ENCODE measurements at places on chromosomes 12 and 14.

- no peak for DNase-seq
These were observed 297.6 kb downstream of the TMEM132D start for GRCh38 chr12:129606239-129606638.

GRCh38 chr14:58466459-58466858, 38.9 kb downstream of the KIAA0586 start:
- no peak for DNase-seq

DNA sequence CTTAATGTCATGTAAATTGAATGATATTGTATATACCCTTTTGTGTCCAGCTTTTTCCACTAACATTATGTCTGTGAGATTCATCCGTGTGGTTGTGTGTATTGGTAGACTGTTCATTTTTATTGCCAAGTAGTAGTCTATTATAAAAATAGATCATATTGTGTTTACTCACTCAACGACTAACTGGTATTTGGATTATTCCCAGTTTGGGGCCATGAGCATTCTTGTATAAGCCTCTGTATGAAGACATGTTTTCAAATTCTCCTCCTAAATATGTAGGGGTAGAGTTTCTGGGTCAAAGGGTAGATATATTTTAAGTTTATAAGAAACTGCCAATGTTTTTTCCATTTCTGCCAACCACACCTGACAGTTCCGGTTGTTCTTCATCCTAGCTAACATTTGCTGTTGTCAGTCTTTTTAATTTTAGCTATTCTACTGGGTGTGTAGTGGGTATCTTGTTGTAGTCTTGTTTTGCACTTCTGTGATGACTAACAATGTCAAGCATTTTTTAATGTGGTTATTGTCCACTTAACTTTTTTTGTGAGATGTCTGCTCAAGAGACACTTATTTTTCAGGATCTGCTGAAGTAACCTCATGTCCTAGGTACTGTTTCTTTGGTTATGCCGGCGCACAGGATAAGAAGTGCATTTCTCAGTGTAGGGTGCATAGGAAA, 93.2 kb downstream of the DACT1 start:
- DNase-seq: peak; percentile 57

- no peak for DNase-seq
These were observed 579 bp upstream of the RNASE1 start for GRCh38 chr14:20803223-20803622.

DNA sequence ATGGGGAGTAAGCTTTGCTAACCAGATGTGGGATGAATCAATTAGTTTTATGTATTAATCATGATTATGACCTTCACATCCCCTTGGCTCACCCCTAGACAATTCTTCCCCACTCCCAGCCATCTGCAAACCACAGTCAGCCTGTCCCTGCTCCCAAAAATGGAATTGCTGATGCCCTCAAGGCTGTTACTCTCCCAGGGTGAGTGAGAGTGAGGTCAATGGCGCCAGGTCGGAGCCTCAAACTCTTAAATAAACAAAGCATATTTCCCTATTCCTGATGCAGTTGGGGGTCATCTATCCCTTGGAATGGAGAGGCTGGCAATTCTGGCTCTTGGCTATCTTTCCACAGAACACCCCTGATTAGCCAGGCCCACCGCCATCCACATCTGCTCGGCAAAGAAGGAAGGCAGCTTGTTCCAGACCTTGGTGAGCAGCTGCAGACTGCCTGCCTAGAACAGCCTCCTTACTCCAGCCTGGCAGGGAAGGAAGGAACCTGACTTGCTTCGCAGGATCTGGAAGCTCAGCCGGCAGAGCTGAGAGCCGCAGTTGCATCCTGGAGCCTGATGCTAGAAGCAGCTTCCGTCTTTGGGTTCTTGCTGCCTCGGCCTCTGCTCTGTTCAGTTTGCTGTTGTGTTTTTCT, 57.0 kb downstream of the SMUG1 start:
- no peak for DNase-seq

DNA sequence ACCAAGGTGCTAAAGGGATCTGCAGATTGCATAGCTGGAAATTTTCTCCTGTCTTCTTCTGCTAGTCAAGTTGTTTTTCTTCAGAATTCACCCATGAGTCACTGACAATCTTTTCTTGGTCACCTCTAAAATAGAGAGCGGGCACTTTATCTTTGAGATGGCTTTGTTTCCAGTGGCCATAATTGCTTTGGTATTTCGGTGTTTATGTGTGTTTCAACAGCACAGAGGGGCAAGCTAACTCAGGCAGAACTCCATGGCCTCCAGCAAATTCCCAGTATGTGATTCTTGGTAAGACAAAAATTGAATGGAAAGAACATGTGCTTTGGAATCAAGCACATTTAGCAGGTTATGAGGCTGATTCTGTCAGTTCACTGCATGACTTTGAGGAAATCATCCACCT, 656.8 kb downstream of the VRK1 start:
- DNase-seq: no peak

GRCh38 chr12:47772094-47772660, 861 bp upstream of the SLC48A1 start:
- DNase-seq: no peak

DNA sequence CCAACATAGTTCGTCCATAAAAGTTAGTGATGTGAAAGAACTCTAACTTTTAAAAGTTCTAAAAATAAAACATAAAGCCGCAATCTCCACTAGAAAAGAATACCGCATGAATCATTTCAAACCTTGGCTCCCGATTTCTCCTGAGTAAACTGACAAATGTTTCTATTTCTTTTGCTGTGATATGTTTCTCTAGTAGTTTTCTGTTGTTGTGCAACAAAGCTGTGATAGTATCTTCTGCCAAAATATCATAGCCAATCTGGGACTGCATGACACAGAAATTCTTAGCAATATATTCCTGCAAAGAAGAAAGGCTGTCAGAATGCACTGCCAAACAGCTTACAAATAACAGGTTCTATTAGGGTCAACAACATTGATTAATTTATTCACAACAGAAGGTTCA, 174.0 kb downstream of the ITPR2 start:
- DNase-seq: peak; percentile 85

GRCh38 chr12:9763025-9763424, 2.3 kb upstream of the CD69 start:
- DNase-seq: no peak

DNA sequence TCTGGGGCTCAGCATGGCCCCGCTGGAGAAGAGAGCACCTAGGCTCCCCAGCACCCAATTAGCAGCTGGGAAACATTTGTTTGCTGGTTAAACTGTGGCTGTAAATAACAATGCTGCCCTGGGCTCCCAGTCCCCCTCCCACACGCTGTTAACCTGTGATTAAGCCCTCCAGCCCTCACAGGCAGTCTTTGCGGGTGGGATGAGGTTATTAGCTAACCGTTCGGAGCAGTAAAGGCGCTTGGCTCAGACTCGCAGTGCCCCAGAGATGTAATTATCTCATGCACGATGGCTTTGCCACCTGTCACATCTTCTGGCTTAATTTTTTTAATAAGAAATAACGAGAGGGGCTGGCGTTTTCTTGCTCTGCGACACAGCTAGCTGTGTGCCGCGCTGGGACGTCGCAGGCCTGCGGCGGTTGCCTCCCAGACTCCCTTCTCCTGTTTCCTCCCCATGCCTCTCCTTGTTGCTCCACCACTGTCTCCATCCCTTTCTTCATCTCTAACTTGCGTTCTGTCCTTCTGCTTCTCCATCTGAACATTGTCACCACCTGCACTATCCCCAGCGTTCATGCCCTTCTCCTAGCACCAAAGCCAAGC, 239.2 kb upstream of the FKBP4 start:
- no peak for DNase-seq

GRCh38 chr14:79473651-79474050, 737.7 kb downstream of the DIO2 start:
- DNase-seq: no peak

DNA sequence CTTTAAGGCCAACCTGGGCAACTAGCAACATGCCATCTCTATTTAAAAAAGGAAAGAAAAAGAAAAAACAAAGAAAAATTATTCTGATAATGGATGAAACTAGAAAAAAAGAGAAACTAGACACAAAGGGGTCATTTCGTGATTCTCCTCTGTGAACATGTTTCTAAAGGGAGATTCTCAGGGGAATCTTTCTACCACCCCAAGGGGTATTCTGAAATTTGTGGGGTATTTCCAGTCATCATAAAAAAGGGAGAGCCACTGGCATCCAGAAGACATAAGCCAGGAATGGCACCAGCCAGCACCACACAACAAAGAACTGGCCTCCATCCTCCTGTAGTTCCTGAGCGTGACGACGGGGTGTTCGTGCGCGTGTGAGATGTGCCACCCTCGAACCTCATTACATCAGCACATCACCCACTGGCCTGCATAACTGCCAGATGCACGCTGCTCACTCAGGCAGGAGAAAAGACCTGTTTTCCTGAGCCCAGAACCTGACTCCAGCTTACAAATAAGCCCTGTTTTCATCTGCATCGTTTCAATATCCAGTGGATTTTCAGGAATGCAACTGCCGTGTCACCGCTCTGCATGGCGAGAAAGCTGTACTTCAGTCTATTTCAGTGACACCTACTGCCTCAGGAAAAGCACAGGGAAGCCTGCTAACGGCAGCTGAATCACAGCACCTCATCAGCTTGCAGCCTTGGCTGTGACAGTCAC, 23.9 kb downstream of the STX2 start:
- DNase-seq: no peak

GRCh38 chr14:96212140-96212539, 7.5 kb downstream of the BDKRB2 start:
- DNase-seq: peak; percentile 14

- no peak for DNase-seq
These were observed 67.2 kb downstream of the TTC9 start for GRCh38 chr14:70708717-70709570.

GRCh38 chr12:40971911-40972310, 216.2 kb upstream of the PDZRN4 start:
- DNase-seq: no peak

DNA sequence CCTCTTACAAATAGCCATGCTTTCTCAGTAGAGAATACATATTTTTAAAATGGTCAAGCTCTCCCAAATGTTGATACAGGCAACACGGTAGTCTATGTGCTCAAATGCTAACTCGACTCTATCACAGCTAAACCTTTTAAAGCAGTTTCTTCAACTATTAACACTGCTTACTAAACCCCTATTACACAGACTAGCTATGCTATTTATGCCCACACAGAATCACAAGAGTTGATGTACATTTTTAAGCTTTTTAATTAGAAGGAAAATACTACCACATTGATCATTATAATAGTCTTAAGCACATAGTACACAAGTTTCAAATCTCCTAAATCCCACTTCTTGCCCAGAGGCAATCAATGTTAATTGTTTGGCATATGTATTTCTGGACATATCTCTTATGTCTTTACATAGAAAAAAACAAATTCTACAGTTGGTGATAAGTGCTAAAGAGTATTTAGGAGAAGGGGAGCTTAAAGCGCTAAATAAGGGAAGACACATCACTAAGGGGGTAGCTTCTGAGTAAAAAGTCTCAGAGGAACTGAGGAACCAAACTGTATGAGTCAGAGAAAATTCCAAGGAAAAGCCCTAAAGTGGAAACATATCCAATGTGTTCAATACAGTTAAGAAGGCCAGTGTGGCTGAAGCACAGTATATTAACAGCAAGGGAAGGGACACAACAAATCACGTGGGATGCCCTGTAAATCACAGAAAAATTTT, 13.7 kb downstream of the HNRNPC start:
- DNase-seq: no peak

DNA sequence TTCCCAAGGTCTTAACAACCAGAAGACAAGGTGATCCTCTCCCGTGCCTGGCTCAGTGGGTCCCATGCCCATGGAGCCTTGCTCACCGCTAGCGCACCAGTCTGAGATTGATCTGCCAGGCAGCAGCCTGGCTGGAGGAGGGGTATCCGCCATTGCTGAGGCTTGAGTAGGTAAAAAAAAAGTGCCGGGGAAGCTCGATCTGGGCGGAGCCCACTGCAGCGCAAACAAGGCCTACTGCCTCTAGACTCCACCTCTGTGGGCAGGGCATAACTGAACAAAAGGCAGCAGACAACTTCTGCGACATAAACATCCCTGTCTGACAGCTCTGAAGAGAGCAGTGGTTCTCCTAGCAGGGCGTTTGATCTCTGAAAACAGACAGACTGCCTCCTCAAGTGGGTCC, 104.0 kb downstream of the C14orf39 start:
- DNase-seq: no peak

DNA sequence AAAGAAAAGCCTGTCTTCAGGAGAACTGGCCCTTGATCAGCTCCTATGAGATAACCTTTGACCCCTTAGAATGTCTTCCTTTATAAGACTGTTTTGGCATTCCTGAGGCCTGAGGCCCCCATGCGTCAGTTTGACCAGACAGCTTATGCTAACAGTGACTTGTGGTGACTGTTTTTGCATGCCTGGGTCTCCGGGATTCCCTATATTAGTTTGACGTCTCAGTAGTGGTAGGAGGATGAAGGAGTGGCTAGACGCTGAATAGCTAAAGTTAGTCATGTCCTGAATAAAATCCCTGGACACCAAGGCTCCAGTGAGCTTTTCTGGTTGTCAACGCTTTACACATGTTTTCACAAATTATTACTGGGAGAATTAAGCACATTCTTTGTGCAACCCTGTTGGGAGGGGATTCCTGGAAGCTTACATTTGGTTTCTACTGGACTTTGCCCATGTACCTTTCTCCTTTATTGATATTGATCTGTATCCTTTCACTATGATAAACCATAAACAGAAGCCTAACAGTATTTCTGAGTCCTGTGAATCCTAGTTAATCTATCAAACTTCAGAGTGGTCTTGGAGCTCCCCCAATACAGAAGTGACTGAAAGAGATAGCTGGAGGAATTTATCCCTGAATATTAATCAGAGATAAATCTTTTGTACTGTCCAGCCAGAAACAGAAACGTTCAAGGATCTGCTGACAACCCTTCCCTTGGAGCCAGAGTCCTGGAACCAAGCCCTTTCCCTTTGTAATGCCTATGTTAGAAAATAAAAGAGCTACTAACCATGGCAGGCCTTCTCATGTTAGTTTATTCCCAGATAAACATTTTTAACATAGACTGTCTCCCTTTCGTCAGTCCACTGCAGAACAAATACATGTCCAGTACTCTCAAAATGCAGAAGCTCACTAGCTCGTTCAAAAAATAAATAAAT, 479.2 kb downstream of the RPS29 start:
- DNase-seq: no peak

- DNase-seq: peak; percentile 66
These were observed 3.0 kb downstream of the SSTR1 start for GRCh38 chr14:38210587-38211216.

GRCh38 chr12:60415351-60415750, 819.5 kb downstream of the SLC16A7 start:
- DNase-seq: peak; percentile 21

DNA sequence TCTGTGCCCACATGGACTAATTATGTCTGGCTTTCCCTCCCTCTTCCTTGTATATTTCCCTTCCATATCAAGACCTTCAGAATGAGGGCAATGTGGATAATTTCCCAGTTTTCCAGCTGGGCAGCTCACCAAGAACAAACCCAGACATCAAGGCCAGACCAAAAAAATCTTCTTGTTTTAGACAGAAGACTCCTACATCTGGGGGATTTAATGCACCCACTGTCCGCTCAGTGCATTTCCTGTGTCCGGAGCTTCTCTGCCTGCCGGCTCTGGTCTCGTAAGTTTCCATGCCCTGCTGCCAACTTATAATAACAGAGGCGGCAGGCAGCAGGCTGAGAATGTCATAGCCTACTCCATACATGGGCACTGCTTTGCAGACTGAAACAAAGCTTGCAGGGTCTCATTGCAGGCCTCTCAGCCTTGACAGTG, 207.2 kb upstream of the BCL2L14 start:
- DNase-seq: peak; percentile 28

GRCh38 chr12:57069523-57069922, 9.1 kb downstream of the NEMP1 start:
- peak; percentile 96 for DNase-seq

- DNase-seq: peak; percentile 69
These were observed 442.4 kb upstream of the MGAT4C start for GRCh38 chr12:86698641-86698980.

- no peak for DNase-seq
These were observed 123.8 kb upstream of the LRFN5 start for GRCh38 chr14:41482861-41483260.

- DNase-seq: peak; percentile 43
These were observed 56.0 kb downstream of the DCAF5 start for GRCh38 chr14:69096781-69097475.
